Right ventricle myocardium inferior (tissue), 1 donor: ENCODE measurements at places on chromosomes 11 and 22. TPM values are rescaled to one million over a fixed set of nuclear protein-coding genes. Genes with fewer than 3 reads are reported as not detected.

DNA sequence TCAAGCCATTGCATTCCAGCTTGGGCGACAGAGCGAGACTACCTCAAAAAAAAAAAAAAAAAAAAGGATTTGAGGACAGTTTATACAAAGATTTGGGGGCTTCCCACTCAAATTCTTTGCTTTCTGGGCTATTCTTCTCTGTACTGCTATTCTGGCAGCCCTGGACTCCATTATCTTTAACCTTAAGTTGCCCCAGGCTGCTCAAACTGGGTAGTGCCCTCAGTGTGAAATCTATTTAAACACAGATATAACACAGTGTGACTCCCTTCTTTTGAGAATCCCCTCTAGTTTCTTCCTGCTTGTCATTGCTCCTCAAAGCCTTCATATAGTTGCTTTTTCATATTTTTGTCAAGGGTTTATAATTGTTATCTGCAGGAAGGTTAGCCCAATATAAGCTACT lies 49.5 kb upstream of the WEE1 start:
- DNase-seq = no peak

The C11orf86 gene
- not detected for total RNA-seq

The SLC7A4 gene
- 0.51 TPM for total RNA-seq

The ELMOD1 gene
- 0.41 TPM for total RNA-seq

DNA sequence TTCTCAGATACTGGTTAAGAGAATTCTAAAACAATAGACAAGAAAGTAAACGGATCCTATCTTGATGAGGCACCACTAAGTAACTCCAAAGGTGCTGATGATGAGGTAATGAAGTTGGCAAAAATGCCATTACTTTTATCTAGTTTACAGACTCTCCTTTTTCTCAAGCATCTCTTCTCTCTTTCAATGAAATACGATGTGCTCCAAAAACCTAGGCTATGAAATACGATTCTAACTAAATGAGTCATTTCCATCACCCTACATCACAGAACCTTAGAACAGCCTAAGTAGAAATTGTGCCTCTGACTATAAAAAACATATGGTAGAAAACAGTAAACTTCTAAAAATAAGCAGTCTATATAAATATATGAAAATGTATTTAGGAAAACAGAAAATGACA lies 58.9 kb upstream of the ARHGAP32 start:
- no peak for DNase-seq

- DNase-seq = no peak
Observed at GRCh38 chr11:100923555-100923954, 206.1 kb downstream of the PGR start.
